Fibroblast of lung (primary cell): ENCODE measurements at places on chromosomes 2 and 18.

DNA sequence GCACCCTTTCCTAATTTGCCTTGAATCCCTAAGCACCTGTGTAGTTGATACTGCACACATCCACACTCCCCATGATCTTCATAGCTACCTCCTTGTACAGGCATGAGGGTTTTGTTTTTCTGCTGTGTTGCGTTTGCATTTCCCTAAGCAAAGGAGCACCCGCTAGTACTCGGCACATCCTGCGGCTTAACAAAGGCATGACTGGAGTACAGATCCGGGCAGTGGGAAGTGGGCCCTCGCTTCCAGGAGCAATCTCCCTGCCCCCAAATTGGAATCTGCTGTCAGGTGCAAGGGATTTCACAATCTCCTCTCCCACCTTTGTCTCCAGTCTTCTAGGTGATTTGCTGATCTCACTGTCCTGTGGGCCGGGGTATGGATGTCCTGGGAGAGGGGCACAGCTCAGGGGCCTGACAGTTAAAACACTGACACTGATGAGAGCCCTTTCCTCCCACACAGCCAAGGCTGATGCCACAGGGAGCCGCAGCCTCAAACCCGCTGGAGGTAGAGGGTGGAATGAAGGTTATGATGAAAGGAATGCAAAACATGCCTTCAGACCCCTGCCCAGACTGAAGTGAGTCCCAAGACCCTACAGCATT lies 98.7 kb upstream of the THOC1 start:
- no peak for DNase-seq

DNA sequence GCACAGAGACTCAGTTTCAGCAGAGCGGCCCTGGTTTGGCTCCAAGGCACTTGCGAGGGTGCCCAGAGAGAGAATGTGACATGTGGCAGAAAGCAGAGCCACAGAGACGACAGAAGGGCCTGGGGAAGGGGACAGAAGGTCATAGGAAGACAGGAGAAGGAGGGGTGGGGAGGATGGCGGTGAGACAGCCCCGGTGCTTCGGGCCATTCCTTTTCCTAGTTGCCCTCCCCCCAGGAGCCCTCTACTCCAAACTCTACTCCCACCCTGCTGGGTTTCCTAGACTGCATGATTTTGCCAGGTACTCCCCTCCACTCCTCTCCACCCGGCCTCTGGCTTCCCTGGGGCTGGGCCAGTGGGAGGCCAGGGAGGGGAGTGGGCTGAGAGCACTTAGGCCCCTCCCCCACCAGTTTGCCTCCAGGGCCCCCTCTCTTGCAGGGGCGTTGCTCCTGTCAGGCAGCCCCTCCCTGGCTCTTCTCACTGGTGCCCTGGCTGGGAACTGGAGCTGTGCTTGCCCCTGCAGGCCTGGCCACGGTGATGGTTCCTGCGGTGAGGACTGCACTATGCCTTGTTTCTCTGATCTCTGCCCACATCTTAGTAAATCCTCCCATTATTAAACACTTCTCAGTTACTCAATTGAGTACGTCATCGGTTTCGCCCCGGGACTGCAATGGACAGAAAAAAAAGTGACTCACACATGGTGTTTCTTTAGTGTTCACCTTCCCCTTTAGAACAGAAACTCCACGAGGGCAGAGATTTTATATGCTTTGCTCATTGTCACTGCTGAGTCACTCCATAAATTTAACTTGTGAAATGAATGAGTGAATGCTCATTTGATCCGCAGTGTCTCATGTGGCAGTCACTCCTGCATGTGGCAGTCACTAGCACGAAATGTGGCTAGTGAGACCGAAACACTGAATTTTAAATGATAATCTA lies 58.7 kb upstream of the SP3 start:
- peak; percentile 98 for DNase-seq

GRCh38 chr18:59690996-59691395 lies 6.2 kb downstream of the CCBE1 start:
- DNase-seq, result peak; percentile 17

GRCh38 chr2:212712466-212712865 lies 173.9 kb upstream of the ERBB4 start:
- DNase-seq, result peak; percentile 6

DNA sequence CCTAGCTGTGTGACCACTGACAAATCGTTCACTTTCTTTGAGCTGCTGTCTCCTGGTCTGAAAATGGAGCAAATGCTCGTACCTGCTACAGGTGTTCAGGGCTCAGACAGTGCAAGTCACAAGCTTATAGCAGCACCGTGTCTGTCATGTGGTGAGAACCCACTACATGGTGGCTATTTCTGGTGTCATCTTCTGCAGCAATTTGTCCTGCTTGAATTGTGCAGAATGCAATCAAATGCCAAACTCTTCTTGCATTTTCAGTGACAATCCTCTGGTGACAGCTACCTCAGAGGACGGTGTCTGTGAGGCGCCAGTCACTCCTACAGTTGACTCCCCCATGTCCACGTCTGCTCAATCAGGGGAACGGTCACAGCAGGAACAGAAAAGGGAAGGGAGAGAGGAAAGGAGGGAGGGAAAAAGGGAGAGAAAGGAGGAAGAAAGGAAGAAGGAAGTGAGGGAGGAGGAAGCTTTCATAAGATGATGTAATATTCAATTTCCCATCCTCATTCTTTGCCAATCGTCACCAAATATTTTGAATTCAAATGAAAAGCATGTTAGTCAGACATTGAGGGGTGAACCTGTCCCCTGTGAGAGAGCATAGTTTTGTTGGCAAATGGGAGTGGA lies 122.2 kb downstream of the BCL2 start:
- no peak for DNase-seq

DNA sequence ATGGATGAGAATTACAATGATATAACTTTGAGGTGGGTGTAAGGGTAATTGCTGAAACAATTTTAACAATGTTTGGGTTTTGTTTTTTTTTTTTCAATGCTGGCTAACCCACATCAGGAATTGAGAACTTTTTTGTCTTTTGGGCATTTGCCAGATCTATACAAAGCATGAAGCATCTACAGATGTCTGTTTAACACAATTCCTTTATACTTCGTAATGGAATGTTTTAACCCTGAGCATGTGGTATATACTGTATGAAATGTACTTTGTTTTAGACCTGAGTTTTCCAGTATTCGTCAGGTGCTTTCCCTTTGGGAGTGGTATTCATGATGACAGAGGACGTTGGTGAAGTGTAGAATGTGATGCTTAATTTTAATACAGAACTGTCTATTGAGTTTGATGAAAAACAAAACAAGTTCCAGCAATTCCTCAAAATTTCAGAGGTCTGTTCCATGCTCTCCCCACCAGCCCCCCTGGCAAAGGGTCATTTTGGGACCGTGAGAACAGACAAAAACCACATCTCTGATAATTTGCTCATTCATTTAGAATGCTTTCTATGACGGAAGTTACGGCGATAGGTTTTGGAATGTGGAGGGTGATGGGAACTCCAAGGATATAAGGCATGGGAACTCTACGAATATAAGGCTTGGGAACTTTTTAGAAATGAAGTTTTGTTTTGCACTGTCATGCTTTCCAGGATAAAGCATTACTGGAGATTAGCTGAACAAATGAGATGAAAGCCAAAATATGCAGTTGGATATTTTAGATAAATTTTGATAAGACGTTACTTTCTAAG lies 14.1 kb downstream of the LIMS1 start:
- DNase-seq, result peak; percentile 85

DNA sequence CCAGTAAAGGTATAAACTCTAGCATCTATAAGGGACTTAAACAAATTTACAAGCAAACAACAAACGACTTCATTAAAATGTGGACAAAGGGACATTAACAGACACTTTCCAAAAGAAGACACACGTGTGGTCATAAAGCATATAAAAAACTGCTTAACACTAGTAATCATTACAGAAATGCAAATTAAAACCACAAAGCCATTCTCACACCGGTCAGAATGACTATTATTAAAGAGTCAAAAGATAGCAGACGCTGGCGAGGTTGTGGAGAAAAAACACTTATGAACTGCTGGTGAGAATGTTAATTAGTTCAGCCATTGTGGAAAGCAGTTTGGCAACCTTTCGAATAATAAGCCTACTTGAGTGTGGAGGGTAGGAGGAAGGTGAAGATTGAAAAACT lies 217.1 kb upstream of the DLGAP1 start:
- no peak for DNase-seq

- DNase-seq, result no peak
Measured at GRCh38 chr2:153497938-153498629, 19.5 kb upstream of the RPRM start.

DNA sequence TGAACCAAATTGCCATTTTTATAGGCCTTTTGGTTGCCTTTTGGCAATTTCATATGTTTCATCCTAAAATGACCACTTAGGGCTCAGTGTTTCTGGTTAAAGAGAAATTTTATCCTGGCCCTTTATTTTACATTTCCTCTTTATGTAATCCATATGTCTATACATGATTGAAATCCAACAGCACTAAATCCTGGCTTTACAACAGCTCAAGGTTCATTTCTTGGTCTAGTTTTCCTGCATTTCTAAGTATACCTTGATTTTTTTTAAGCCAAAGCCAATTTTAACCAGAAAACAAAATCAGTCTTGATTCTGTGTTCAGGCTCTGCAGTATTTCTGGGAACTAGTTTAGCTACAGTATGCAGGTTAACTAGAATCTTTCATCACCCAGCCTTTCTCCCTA lies 11.7 kb downstream of the FZD5 start:
- no peak for DNase-seq

GRCh38 chr2:54086157-54086556 lies 29.3 kb upstream of the ACYP2 start:
- no peak for DNase-seq

- DNase-seq, result no peak
Measured at GRCh38 chr2:207266648-207267047, 100.9 kb upstream of the KLF7 start.

DNA sequence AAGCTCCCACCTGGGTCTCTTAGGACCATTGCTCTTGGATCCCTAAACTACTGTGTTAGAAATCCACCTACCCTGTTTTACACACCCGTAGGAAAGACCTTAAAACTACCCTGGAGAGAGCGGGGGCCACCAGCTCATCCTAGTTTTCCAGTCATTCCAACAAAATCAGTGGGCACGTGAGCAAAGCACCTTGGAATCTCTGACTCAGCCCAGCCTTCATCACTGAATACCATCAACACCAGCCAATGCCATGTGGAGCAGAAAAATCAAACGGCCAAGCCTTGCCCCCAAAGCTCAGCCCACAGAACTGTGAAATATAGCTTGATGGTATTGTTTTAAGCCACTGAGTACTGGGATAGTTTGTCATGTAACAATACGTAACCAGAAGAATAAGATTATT lies 449.7 kb upstream of the CHAC2 start:
- DNase-seq, result no peak

DNA sequence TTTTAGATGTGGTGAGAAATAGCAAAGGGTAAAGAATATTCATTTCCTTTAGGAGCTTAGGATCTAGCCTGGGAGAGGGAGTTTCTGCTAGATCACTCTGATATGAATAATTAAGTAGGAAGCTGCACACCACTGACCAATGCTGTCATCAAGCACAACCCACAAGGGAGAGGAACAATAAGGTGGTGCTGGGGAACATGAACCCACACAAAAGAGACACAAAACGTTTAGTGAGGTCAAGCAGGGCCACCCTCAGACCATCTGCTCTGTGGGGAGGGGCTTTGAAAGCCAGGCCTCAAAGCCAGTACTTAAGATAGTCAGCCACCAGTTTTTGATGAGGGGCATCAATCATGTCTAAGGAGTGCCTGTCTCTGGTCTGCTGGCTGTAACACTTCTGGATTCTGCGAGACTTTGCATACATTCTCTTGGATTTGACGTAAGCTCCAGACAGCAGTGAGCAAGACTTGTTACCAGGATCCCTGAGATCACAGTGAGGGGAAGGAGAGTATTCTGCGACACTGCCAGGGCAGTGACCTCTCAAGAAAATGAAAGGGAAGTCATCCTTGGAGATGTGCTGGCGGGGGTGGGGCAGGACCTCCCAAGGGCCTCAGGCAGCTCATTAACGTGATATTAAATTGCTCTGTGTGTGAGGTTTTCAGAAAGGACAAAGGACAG lies 127.0 kb downstream of the CCBE1 start:
- DNase-seq, result peak; percentile 26

DNA sequence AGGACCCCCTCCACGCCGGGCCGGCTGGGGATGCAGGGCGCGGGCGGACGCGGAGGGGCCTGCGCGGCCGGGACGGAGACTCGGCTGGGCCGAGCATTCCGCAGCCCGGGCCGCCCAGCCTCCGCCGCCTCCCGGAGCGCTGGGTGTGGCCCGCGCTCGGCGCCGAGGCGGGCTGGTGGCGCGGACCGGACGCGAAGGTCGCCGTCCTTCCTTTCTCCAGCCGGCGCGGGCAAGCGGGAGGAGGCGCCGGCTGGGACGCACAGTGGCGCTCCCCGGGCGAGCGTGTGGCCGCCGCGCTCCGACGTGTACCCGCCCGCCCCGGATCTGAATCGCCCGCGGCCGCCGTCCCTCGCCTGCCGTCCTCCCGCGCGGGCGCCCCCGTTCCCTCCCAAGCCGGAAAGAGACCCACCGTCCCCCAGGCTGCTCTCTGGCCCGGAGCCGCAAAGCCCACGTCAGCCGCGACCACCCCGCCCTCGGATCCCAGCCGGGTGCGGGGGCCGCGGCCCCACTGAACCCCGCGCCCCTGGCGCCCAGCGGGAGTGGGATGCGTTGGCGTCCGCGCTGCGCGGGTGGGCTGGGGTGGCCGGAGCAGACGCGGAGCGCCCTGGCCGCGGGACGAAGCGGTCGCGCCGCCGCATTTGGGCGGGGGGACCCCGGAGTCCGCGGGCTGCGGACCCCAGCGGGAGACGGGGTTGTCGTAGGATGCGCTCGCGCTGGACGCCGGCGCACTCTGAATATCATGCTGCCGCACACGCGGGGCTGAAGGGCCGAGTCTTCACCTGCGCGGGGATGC lies 634 bp downstream of the SPATS2L start:
- peak; percentile 28 for DNase-seq

DNA sequence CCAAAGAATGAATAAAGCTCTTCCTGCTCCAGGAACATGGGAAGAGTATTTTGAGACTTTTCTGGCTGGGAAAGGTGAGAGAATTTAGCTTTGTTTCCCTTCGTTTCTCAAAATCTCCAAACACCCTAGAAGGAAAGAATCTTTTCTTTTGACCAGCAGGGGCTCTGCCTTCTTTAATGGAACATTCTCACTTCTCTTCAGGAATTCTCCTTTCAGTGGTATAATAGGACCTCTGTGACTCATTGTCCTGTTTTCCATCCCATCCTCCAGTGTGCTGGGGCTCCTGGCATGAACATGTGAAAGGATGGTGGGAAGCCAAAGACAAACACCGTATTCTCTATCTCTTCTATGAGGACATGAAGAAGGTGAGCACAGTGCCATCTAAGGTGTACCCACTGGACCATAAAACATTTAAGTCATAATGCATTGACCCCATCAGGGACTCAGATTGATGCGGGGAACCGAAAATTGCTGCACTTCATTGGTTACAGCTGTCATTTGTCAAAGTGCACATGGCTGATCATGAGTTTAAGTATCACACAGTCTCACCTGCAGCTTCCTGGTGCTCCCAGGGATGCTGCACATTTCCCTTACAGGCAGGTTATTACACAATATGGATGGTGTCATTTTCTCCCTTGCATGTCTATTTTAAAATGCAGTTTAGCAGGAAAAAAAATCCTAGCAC lies 5.5 kb downstream of the SULT1C4 start:
- peak; percentile 27 for DNase-seq

DNA sequence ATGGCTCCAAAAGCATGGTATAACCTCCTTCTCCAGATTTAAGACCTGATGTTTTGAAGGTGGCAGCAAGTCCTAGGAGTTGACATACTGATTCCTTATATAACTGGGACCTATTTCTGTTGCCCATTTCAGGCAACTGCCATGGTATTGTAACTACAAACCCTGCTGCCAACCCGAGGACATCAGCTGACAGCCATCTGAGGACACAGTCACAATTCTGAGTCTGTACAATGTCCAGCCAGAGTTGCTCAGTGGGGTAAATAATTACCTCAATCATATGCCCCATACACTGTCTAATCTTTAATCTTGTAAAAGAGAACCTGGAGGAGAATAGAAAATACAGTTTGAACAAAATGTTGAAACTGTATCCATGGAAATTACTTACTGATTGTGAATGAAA lies 8.7 kb upstream of the GAREM2 start:
- no peak for DNase-seq
